ENCODE measurements at places on chromosomes 5 and 9.

- DNase-seq: no peak
Observed at GRCh38 chr5:6539060-6539459, 90.4 kb downstream of the UBE2QL1 start.

- no peak for DNase-seq
Observed at GRCh38 chr5:10527281-10527950, 36.5 kb upstream of the ANKRD33B start.

DNA sequence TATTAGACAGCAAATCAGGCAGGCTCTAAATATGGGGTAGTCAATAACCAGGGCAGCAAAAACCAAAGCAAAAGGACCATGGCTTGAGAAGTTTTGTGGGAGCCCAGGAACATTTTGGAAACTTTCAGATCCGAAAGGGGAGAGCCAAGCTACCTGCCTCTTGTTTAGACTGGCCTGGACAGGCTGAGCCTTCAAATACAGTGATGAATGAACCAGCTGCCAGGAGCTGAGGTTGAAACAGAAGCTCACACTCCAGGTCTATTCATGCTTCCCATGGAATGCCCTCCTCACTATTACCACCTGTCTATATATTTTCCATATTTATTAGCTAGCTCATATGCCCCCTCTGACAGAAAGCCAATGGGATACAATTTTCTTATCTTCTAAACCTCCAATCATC lies 150.8 kb upstream of the SLC44A1 start:
- no peak for DNase-seq

DNA sequence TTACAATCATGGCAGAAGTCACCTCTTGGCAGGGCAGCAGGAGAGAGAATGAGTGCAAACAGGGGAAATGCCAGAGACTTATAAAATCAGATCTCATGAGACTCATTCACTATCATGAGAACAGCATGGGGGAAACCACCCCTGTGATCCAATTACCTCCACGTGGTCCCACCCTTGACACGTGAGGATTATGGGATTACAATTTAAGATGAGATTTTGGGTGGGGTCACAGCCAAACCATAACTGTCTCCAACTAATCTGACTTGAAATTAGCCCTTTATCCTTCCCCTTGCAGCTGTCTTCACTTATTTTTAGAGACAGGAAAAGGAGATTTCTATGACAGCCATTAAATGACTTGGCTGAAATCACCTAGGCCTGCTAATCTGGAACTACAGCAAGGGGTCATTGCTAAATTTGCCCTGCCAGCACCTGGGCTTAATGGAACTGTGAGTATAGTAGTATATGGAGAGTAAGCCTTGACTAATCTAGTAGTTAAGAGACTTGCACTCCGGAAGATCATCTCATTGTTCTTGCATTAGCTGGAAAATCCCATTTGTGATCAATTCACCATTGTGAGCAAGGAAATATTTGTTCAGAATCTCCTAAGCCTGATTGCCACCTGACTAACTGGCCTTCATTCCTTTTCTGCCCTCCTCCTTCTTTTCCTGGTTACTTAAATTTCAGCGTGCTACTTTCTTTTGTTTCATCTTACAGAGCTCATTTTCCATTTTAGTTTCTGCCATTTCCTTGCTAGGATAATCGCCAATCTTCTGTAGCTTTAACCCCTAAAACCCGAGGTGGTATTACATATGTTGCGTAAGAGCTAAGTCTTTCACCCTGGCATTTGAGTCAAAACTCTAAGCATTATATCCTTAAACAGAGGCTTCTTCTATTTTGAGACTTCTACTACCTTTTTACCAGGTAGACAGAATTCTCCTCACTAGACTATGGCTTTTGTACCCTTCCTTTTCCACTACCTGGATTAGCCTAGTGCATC lies 65.3 kb upstream of the RUSC2 start:
- DNase-seq: no peak

- peak; percentile 62 for DNase-seq
Observed at GRCh38 chr5:137629646-137630045, 106.2 kb downstream of the KLHL3 start.

GRCh38 chr9:126326228-126327005 lies at the start of gene MVB12B:
TSS of gene MVB12B (plus strand) at chr9:126326829. CDS start at chr9:126326930, 101 bp downstream.
- DNase-seq: peak; percentile 5

DNA sequence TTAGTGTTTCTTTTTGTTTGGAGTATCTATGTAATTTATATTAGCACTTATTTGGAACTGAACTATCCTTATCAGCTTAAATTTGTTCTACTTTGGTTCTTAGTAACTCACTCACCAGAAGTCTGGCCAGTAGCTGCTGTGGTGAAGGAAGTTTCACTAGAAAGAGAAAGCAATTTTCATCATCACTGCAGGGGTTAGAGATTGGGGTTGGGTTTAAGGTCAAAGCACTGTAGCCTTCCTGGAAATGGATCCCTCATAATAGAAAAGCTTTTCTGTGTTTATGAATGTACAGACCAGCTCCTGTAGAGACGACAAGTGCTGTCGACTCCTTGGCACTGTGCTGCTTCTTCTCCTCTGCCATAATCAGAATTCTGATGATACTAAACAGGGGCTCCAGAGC lies 22.2 kb downstream of the MROH2B start:
- DNase-seq: peak; percentile 4
